ENCODE measurements at places on chromosomes 3 and 15.

GRCh38 chr3:25588441-25589103 is 76.1 kb downstream of the TOP2B start:
- no peak for DNase-seq

DNA sequence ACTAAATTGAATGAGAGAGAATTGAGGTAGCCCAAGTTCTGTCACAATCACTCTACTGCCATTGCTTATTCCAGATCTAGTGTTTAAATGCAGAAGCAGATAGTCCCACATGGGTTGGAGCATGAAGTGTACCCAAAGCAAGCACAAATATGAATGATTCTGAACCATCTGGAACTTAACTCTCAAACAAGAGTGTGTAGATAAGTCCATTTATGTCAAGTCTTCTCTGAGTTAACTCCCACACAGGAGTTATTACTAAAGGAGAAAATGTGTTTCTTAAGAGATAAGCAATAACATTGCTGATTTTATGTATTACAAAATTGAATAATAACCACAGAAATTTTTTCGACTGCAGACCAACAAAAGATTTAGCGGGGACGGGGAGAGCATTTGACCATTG is 33.6 kb downstream of the PAQR9 start:
- no peak for DNase-seq

DNA sequence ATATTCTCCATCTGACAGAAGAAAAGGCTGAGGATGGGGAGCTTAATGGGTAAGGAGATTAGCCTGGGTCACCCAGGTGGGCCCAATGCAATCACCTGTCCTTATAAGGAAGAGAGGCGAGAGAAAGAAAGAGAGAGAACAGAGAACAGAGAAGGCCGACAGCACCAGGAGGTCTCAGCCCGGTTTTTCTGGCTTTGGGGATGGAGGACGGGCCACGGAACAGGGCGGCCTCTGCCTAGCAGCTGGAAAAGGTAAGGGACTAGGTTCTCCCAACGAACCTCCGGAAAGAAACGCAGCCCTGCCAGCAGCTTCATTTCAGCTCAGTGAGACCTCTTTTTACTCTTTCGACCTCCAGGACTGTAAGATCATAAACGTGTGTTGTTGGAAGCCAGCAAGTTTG is 196.0 kb upstream of the LYSMD4 start:
- no peak for DNase-seq

DNA sequence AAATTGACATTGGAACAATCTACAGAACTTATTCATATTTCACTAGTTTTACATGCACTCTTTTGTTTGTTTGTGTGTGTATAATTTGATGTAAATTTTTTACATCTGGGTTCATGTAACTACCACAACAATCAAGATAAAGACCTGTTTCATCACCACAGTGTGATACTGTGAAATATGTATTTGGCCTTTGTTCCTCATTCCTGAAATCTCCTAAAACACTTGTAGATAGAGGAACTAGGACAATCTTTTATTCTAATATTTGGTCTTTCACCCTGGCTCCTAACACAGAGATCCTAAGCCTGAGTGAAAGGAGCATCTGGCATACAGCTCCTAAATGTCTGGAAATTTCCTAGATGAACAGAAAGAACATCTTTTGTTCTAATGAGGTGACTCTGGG is 155.0 kb upstream of the GPR149 start:
- DNase-seq: no peak

- no peak for DNase-seq
These were observed 15.5 kb downstream of the PLA1A start for GRCh38 chr3:119613201-119613600.

GRCh38 chr15:52808996-52809395 is 18.9 kb upstream of the ONECUT1 start:
- no peak for DNase-seq

DNA sequence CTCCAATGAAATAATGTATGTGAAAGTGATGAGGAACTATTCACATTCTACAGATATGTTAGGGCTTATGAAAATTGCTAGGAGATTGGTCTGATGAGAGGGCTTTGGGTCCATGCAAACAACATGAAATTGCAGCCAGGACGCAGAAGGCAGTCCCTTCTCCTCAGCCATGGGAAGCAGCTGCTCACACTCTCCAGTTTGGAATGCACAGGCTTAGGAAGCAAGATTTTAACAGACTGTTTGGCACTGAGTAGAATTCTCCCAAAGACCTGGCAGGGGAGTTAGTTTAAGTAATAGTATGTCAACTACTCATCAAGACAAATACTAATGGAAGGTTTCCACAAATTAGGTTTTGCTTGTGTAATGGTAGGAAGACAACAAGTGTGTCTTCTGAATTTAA is 500.7 kb upstream of the ARRDC4 start:
- DNase-seq: no peak

GRCh38 chr3:69542089-69542804 is 156.4 kb upstream of the FRMD4B start:
- DNase-seq: no peak

GRCh38 chr3:14231145-14231990 is 52.8 kb downstream of the LSM3 start:
- no peak for DNase-seq

DNA sequence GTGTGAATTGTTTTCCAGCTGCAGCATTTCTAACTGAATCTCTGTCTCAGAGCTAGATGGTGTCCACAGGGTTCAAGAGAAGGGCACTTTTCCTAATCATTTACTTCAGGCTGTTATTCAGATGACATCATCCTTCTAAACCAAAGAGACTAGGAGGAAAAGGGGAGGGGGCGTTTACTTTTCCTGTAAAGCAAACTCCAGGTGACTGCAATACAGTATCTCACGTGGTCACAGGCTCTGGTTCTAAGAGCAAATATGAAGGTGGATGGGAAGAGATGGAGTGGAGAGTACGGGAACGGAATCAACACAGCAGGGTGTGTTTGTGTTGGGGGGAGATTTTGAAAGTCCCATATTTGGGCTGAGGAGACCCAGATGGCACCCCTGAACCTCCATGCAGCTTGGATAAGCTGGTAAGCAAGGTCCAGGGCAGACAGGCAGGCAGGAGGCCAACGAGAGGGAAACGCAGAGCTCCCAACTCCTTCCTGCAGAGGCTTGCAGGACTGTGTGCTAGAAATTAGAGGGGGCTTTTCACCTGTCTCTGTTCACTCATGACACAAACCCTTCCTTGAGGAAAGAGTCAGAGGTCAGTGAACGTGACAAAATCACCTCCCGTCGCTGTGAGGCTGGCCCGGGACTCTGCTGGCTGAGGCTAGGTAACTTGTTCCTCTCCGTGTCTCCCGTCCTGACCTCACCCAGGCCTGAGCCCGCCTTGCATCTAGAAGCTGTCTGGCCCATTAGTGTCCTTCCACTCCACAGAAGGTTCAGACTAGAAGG is 151.2 kb downstream of the OPA1 start:
- no peak for DNase-seq

- no peak for DNase-seq
These were observed at the start of gene PRR23E for GRCh38 chr3:127192576-127193232. TSS of gene PRR23E (plus strand) at chr3:127193131. CDS start at chr3:127196686, 3,555 bp downstream.

DNA sequence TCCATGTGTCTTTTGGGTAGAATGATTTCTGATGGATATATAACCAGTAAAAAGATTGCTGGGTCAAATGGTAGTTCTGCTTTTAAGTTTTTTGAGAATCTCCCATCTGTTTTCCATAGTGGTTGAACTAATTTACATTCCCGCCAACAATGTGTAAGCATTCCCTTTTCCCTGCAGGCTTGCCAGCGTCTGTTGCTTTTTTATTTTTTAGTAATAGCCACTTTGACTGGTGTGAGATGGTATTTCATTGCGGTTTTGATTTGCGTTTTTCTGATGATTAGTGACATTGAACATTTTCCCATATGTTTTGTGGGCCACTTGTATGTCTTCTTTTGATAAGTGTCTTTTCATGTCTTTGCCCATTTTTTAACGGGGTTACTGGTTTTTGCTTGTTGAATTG is 36.3 kb upstream of the MB21D2 start:
- DNase-seq: no peak

DNA sequence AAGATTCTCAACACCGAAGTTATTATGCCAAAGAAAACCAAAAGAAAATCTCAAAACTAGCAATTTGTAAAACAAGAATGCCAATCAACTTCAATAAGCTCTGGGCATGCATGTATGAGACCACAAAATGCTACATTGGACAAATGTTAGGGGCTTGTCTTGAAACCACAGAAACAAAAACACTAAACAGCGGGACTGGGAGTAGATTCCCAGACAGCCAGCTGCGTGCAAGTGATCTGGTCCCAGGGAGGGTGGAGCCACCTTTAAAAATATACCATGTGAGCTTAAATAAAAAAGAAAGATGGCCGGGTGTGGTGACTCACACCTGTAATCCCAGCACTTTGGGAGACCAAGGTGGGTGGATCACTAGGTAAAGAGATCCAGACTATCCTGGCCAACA is 163.6 kb upstream of the PRICKLE2 start:
- no peak for DNase-seq

DNA sequence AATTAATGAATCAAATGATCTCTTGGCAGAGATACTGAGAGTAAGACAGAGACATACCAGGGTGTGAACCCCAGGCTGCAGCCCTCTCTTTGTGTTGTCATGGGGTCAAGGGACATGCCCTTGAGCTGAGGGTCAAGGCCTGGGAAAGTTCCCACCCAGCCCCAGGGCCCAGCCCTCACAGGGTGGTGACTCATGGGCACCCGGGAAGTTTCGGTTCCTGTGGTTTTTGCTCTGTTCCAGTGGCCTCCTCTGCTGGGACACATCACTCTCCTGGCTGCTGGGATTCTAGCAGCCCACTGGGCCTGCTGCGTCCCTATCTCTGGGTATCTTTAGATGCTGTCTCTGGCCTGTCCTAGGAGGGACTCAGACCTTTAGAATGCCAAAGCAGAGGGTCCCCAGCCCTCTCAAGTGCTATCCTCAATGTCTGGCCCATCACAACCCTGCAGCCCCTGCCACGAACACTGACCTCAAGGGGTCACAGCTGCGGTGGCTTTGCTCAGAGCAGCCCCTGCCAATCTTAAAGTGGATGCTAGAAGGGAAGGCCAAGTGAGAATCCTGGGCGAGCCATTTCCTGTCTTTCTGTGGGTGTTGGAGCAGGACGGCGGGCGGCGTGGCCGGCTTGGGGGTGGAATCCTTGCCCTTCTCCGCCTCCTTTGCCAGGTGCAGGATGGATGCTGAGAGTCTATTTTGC is 148.4 kb upstream of the TLE3 start:
- no peak for DNase-seq

GRCh38 chr3:129567176-129567705 is 24.3 kb downstream of the H1-8 start:
- DNase-seq: peak; percentile 74

GRCh38 chr15:82798531-82799166 is 7.2 kb downstream of the FSD2 start:
- no peak for DNase-seq

GRCh38 chr3:2856138-2857133 is 253.7 kb downstream of the IL5RA start:
- DNase-seq: no peak

GRCh38 chr3:50357481-50357880 is 1.8 kb downstream of the TMEM115 start:
- no peak for DNase-seq

DNA sequence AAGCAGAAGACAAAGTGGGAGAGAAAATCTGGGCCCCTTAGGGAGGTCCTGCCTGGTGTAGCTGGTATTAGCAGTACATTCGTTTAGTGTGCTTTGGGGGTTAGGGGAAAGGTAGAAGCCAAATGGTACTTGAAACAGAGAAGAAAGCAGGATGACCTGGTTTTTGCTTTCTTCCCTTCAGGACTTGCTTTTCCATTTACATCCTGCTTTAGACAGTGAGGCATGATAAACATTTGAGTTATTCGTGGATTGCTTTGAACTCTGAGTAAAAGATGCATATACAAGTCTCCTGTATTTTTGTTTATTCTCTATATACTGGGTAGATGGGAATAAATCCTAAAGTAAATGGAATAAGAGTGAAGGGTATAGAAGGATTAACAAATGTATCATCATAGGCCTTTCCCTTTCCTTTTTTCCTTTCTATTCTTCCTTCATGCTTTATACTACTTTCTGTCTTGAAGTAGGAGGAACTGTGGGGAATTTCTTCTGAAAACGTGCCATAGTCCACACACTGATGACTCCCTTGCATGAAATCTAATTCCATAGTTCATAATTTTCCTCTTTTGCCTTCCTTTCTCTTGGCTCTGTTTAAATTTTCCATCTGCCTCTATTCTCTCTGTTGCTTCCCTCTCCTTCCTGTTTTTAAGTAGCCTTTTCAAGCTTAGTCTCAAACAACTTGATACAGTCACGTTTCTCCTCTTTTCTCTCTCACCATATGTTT is 139.5 kb upstream of the RBMS3 start:
- DNase-seq: peak; percentile 23

DNA sequence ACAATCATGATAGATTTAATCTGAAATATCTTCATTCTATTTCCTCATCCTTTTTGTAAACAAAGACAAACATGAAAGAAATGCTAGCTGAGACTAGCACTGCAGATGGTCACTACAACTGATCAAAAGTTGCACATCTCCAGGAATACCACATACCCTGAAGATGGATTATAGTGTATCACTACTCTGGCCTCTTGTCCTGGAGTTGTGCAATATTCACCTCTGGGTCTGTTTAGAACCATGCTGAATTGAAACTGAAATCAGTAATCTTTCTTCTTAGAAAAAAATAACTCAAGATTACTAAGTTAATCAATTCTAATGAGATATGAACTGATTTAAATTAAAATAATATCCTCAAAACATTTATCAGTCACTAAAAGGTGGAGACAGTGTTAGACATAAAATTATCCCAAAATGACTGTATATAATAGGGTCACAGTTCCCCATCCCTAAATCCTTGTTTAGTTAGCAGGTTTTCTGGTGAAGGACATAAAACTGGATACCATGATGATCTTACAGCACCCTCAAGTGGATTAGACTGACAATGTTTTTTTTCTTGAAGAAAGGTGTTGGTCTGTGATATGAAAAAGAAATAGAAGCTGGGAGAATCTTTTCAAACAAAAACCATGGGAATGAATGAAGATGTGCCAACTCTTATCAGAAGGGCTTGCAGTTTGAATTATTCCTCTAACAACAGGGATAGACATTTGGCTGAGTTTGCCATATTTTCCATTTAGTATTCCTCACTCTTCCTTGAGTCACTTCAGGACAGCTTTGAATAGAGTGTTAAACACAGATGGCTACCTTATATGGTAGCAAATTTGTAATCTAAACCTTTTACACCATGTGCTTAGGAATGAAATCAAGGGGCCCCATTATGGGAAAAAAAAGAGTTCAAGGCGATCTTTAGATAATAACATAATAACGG is 7.1 kb upstream of the TTC14 start:
- DNase-seq: peak; percentile 14

DNA sequence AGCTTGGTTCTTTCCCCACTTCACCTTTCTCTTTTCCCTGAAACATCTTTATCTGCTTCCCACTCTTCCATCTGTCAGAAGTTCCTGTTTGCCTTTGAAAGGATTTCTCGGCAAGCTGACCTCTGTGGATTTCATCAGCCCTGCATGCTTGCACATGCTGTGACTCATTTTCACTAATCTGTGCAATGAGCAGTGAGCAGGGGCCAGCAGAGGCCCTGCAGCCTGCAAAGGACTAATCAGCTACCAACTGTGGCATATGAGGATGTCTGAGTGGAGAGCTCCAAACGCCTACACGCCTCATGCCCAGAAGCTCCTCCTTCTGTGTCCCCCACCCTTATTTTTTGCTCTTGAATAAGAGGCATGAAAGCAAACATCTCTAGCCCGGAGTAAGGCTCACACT is 333.0 kb upstream of the SEMA6D start:
- peak; percentile 93 for DNase-seq

- DNase-seq: no peak
These were observed 321.8 kb upstream of the STAC start for GRCh38 chr3:36058404-36059030.
